Stimulated activated CD4-positive, alpha-beta T cell treated with anti-CD3 and anti-CD28 coated beads, Interleukin-2, amount 100 ng/mL, for 48 hours (primary cell): ENCODE measurements at places on chromosomes 1 and 21.

GRCh38 chr1:216111842-216112241, 311.4 kb downstream of the USH2A start:
- DNase-seq = no peak

DNA sequence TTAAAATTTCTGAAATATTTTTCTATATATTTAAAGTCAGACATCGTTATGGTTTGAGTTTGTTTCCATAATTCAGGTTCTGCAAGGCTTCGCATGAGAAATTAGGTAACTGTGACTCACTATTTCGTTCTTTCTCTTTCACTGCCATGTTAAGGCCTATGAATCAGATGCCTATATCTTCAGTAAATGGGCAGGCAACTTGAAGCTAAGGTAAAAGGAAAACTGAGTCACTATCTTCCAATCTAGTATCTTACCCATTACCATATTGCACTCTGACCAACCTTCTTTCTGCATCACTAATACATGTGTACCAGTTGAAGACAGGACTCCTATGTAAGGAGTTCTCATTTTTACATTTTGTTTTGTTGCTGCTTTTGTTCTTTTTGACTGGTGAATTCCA, 37.8 kb downstream of the PYHIN1 start:
- DNase-seq = no peak

DNA sequence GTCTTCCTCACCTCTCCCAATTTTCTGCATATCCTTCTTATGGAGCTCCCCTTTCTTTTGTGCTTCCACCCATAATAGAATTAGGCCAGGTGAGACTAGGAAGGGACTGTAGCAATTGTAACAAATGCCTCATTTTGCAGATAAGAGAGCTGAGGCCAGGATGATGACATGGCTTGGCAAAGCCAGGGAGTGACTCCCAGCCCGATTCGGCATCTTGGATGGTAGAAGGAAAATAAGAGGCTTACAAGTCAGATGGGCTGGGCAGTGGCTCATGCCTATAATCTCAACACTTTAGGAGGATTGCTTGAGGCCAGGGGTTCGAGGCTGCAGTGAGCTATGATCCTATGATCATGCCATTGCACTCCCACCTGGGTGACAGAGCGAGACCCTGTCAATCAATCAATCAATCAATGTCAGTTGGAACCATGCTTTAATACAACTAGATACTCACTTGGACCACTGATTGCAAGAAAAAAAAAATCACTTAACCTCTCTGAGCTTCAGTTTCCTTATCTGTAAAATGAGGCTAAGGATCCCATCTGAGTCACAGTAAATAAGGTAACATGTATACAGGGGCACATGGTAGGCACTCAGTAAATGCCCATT, 51.6 kb downstream of the PLEKHA6 start:
- no peak for DNase-seq

- no peak for DNase-seq
These were observed 30.6 kb upstream of the LYPD8 start for GRCh38 chr1:248786156-248786555.

DNA sequence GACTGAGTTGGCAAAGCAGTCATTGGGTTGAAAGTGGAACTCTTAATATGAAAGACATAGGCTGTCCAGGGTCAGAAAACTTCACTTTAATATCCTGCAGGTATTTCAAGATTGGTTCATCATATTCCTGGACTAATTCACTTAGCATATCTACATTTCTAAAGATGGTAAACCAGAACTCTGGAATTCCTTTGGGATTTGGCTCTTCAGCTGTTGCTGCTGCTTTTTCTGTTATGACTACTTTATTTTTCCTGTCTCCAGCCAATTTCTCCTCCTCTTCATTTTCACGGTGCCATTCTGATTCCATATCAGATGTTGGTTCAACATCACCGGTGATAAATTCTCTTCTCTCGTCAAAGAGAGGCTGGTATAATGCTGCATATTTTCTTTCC, 37.4 kb downstream of the CD58 start:
- DNase-seq = no peak
